ENCODE measurements at places on chromosomes 16 and 17. TPM values are rescaled to one million over a fixed set of nuclear protein-coding genes. Genes with fewer than 3 reads are reported as not detected.

The SPNS1 gene
- total RNA-seq, result 38.1 TPM

The PRDM7 gene
- total RNA-seq, result not detected

The KRTAP4-9 gene
- not detected for total RNA-seq

The KRT25 gene
- not detected for total RNA-seq

The RAB11FIP4 gene
- 51.1 TPM for total RNA-seq

The KIF2B gene
- not detected for total RNA-seq

The CLEC3A gene
- total RNA-seq, result not detected

The PHLPP2 gene
- total RNA-seq, result 9.6 TPM

The CLDN9 gene
- total RNA-seq, result not detected

The KRTAP4-6 gene
- total RNA-seq, result not detected

The C17orf107 gene
- total RNA-seq, result 5.7 TPM
